ENCODE measurements at places on chromosomes 3 and 15.

DNA sequence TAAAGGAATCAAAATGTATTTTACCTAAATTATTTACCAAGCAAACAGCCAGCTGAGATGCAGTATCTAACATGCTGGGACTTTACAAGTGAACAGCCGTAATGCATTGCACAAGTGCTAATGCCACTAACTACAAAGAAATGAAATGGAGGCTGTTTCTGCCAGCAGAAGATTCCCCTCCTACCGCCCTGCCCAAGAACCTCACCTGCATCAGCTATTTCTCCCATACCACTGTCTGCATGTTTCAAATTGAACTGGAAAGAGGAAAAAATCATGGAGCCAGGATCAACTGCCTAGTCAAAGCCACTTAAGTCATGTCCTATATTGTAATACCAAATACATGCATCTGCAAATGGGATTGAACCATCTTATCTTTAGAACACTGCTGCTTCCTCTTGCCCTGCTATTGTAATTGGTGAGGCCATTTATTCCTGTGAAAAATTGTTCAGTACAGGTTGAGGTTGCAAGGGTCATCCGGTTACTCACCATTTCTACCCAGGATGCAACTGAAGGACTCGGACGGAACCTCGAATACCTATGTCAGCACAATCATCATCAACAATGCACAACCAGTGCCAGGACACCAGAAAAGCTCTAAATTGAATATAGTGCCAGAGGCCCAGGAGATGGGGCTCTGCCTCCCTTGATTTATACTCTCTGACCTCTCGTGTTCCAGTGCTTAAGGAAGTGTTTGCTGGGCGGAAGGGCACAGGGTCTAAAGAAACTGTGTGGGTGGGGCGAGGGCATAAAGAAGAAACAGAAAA is 27.5 kb downstream of the ANXA2 start:
- no peak for DNase-seq

- DNase-seq, result no peak
These were observed 18.7 kb downstream of the TMEM43 start for GRCh38 chr3:14143271-14144225.

GRCh38 chr3:127822682-127823425 is 539 bp upstream of the MGLL start:
- DNase-seq, result no peak

- no peak for DNase-seq
These were observed 386.1 kb downstream of the PTPRG start for GRCh38 chr3:61947456-61947855.

- DNase-seq, result no peak
These were observed 919 bp downstream of the IDH2 start for GRCh38 chr15:90101130-90101968.

DNA sequence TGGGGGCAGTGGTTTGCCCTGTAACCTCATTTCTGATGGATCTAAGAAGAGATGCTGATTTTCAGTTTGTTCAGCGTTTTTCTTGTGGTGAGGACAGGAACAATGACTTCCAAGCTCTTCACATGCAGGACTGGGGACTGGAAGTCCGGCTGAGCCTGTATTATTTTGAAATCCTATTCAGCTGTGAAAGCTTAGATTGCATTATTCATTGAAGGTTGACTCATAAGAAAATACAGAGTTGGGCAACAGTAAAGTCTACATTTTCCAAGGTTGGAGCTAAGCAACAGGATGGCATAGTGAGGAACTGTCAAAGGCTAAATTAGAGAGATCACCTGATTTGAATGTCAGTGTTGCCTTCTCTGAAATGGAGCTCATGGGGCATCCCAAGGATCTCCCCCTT is 230.9 kb upstream of the FEZF2 start:
- DNase-seq, result no peak

DNA sequence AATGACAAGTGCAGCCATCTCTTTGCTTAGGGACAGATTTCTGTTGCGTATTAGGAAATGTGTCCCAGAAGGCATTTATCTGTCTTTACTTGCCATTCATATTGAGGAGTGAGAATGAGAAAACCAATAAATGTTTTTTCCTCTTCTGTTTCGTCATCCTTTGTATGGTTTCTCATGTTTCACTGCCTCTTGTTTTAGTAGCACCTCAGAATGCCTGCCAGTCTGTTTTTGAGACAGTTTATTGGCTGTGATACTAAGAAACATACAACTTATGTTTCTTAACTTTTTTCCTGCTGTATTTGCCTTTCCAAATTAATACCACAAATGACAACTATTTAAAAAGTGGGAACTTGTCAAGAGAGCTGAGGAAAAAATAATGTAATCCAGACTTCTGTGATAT is 390.2 kb upstream of the GOLIM4 start:
- no peak for DNase-seq

GRCh38 chr3:195697582-195698324 is 23.0 kb upstream of the MUC20 start:
- DNase-seq, result no peak

- no peak for DNase-seq
These were observed 73.7 kb upstream of the TSPAN3 start for GRCh38 chr15:77144492-77145070.

DNA sequence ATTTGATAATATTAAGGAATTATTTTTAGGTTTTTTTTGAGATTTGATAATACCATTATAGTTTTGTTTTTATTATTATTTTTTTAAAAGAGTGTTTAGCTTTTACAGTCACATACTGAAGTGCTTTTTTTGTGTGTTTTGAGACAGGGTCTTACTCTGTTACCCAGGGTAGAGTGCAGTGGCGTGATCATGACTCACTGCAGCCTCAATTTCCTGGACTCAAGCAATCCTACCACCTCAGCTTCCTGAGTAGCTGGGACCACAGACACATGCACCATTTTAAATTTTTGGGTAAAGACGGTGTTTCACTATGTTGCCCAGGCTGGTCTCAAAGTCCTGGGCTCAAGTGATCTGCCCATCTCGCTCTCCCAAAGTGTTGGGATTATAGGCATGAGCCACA is 73.0 kb downstream of the SUMF1 start:
- no peak for DNase-seq

DNA sequence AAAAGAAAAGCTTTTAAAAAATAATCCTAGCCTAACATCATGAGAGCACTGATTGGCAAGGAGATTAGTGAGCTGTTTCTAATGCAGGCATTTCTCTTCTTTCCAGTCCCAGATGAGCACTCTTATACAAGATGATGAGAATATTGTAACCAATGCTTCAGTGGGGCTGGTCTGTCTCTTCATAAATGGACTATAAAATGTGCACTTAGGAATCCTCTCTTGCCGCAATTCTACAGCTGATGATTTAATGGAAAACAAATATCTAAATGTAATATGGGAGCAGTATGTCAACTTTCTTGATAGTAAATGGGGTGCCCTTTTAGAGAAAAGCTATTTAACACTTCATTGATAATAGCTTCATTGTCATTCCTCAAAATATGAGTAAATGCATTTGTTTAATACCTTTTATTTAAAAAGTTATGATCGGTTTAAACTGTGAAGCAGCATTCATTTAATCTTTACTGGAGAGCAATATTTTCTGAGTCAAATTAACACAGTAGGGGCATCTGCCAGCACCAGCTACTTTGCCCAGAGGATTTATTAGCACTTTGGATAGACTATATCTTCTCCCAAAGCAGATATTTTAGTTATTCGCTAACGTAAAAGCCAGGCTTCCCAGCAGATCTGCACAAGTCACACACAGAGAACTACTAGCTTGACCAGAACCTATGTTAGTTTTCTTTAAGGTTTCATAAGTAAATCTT is 985.9 kb downstream of the DIPK2A start:
- peak; percentile 53 for DNase-seq

DNA sequence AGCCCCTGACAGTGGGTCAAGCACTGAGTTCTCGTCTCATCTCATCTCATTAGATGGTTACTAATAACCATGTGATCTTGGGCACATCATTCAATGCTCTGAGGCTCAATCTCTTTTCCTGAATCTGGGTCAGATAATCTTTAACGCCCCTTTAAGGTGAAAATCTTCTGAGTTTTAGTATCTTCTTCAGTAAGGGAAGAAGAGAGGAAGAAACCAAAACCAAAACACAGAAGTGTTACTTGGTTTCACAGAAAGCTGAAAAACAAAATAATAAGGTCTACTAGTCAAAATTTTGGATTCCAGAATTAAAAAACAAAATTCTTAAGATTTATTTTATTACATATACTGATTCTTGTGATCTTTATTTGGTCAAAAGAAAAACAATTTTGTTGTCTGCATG is 78.2 kb downstream of the CLASP2 start:
- no peak for DNase-seq

- no peak for DNase-seq
These were observed 152.7 kb upstream of the ICE2 start for GRCh38 chr15:60631620-60632019.

DNA sequence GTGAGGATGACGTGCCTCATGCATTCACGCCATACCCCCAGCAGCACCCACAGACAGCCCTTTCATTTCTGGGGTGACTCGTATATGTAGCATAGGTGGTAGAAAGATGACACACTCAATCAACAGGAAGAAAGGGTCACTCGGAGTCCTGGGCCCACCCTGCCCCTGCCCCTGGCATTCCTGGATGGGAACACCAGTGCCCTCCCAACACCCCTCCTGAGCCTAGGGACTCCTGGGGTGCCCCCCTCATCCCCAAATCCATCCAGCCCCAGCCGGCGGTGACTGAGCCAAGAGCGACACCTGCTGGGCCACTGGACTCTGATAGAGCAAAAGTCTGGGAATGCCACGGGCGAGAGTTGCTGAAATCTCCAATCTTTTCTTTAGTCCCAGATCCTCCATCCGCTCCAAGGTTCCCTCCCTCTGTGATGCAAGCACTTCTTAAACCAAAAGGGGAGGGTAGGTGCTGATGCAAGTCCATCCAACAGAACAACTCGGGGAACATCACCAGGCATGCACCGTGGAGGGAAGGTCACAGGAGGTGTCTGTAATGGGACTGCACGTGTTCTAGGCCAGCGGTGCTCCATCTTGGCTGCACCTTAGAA is 31.1 kb downstream of the ACAN start:
- no peak for DNase-seq

GRCh38 chr3:26989037-26989436 is 366.5 kb downstream of the LRRC3B start:
- DNase-seq, result no peak

GRCh38 chr3:105281989-105282388 is 84.7 kb upstream of the ALCAM start:
- DNase-seq, result no peak

DNA sequence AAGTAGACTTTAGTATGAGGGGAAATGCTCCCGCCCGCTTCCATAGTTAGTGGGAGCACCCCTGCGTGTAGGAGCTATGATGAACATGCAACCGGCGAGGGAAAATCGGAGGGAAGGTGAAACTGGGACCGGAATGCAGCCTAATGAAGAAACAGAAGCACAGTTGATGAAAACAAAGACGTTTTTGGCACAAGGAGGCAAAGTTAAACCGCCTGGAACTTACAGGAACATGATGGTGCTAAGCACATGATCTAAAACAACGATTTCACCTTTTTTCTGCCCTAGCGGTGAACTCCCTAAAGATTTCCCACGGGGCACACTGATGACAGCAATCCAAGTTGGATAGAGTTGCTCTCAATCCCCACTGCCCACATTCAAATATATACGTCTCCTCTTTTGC is 49.4 kb upstream of the SPATA12 start:
- DNase-seq, result no peak

DNA sequence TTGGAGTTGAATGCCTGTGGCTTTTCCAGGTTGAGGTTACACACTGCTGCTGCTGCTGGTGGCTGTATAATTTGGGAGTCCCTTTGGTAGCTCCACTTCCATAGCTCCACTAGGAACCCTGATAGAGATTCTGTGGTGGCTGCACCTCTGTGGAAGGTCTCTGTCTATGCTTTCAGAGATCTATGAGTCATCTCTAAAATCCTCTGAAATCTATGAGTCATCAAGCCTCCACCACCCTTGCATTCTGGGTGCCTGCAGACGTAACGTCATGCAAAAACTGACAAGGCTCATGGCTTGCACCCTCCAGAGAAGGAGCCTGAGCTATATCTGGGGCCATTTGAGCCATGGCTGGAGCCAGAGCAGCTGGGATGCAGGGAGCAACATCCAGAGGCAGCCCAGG is 1037.0 kb upstream of the CFAP20DC start:
- DNase-seq, result no peak

- peak; percentile 76 for DNase-seq
These were observed 5.1 kb downstream of the MAGEL2 start for GRCh38 chr15:23642413-23643044.

GRCh38 chr15:55235546-55236036 is 38.9 kb upstream of the RSL24D1 start:
- DNase-seq, result no peak

GRCh38 chr3:40190056-40190455 is 119.5 kb upstream of the EIF1B start:
- no peak for DNase-seq

DNA sequence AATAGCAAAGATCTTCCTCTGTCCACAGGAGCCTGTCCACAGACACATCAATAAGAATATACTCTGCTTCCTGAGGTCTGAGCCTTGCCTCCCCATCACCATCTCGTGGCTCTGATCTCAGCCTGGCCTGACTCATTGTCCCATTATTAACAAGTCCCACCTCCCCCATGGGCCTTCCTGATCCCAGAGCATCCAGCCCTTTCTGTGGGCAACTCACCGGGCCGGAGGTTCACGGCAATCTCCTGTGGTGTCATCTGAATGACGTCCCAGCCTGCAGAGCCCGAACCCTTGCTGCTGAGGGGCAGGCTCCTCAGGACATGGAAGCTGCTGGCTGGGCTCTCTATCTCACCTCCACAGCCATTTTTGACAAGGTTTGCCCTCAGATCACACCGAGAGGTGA is 28.1 kb downstream of the ITGB5 start:
- DNase-seq, result no peak

DNA sequence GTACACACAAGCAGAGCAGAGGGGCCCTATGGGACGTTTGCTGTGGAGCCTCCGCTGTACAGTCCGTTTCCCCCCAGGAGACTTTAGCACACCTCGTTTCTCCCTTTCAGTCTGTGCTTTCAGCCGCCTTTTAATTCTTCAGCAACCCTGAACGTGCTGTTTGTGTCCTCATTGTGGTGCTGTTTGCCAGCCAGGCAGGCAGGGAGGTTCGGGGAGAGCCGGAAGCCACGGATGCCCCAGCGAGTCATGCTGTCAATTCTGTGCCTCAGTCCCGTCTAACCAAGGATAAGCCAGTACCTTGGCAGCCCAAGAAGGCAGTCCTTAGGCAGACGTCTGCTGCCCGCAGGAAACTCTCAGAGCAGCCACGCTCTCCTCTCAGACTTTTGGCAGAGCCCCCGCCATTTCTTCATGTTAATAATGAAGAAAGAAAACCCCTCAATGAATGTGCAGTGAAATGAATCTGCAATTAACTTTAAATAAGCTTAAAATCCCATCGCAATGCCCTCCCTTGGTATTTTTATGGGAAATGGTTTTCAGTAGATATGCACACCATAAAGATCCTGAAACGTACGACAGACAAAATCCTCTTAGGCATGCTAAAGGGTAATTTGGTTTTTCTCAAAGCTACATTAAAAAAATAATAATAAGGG is 158.6 kb downstream of the UACA start:
- no peak for DNase-seq

DNA sequence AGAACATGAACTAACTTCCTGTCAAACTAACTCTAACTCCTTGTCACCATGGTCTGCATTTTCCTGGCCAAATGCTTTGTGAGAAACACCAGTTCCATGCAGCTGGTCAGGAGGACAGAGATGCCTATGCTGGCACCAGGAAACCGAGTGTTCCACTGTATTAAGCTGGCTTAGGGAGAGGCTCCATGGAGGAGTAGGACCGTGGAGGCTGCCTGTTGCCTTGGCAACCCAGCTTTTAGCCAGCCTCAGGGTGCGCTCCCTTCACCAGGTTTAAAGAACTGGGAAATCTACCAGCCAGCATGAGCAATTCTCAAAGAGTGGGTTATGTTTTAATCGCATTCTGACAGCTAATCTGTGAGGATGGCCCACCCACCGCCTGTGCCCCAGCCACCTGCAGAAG is 394.1 kb downstream of the OCA2 start:
- no peak for DNase-seq

GRCh38 chr3:55484801-55485791 is 2.0 kb downstream of the WNT5A start:
- DNase-seq, result no peak

All from NCI-H1436 (cell line).